ENCODE measurements at places on chromosomes 4 and X.

- no peak for DNase-seq
Observed at GRCh38 chrX:145729635-145730034, 88.0 kb upstream of the SLITRK2 start.

DNA sequence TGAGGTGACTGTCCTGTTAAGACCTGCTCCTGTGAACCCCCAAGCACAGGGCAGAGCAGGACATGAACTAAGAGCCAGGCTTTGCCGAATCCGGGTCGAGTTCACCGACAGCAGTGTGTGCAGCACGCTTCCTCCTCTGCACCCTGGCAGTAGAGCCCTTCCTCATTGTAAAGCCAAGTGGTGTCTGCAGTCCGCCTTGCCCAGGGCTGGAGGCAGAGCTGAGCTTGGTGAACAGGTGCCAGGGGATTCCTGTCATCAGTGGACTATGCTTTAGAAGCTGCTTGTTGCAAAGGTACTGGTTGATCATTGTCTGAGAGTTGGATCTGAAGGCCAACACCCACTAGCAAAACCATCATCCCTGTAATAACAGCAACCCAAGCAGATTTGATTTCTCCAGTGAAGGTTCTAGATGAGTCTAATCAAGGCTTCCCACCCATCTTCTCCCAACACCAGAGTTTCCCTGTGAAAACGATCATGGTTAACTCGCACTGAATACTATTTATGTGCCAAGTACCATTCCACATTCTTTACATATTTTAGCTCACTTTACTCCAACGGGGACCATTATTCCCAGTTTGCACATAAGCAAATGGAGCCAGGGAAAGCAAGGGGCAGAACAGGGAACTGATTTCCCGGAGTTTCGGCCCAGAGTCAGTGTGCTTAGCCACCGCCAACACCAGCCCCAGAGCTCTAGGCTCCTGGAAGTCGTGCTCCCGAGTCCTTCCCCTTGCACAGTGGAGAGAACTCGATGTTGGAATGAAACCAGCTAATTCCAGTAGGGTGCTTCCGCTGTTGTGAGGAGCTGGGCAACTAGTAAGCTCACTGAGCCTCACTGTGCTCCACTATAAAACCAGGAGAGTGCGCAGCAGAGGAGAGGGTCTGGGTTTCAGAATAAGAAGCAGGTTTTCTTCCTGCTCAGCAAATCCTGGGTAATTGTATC lies 1.4 kb upstream of the SLC34A2 start:
- no peak for DNase-seq

GRCh38 chr4:145493166-145493565 lies 11.5 kb downstream of the SMAD1 start:
- no peak for DNase-seq

DNA sequence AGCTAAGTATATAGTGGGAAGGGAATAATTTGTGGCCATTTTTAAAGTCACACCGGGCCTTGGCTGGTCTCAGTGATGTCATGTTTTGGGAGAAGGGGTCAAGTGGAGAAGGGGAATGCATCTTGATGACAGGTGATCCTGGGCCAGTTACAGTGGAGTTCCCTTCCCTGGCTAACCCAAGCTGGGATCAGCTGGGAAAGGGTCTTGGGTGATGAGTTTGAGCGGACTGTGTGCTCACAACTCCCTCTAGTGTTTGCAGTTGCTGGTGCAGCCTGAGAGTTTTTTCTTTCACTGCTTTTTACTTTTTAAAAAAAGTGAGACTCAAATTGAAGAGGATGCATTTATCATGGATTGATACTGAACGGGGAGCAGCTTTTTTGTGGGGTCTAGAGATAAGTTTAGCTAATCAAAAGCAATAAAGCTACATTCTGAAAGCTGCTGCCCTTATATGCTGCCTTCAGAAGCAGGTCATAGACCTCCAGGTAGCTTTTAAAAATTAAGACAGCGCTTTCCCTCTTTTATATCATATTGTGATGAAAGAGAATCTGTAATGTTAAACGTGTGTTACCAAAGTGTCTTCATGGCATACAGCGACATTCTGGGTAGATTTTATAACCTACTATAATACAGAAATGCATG lies 164.7 kb downstream of the DCLK2 start:
- DNase-seq: peak; percentile 8

GRCh38 chr4:140116442-140117104 lies 37.4 kb downstream of the MAML3 start:
- DNase-seq: peak; percentile 36

DNA sequence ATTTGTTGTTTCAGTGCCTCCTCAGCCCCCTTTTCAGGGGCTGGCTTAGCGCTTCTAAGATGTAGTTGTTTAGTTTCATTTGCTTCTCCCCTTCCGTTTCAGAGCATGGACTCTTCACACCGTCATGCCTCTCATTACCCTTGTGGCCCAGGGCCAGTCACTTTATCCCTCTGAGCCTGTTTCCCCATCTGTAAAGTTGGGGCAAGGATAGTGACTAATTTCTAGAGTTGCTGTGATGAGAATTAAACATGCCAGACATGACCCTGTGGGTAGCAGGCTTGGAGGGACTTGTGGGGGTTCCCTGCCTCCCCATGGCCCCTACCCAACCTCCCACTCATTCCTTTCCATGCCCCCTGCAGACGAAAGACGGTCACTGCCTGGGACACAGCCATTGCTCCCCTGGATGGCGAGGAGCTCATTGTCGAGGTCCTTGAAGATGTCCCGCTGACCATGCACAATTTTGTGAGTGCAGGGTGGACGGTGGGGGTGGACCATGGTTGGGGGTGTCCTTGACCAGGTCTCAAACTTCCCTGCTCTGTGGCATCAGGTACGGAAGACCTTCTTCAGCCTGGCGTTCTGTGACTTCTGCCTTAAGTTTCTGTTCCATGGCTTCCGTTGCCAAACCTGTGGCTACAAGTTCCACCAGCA lies 3.6 kb downstream of the ARAF start:
- DNase-seq: no peak

- no peak for DNase-seq
Observed at GRCh38 chr4:38615847-38616246, 48.2 kb upstream of the KLF3 start.

DNA sequence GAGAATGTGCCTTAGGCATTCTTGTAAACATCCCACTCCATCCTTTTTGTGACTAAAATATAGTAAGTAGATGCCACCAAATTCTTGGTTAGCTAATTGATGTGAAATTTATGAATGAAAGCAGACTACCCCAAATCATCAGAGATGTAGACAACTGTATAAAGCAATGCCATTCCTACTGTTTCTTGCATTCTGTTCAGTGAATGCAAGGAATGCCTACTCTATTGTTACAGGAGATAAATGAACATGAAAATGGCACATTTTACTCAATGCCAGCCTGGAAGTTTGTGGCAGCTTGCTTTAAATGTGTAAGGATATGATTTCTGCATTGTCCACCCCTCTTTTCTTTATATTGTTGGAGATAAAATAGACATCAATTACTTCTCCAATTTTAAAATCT lies 317.9 kb downstream of the LDB2 start:
- DNase-seq: no peak

- no peak for DNase-seq
Observed at GRCh38 chr4:183205709-183206108, 106.7 kb downstream of the WWC2 start.

DNA sequence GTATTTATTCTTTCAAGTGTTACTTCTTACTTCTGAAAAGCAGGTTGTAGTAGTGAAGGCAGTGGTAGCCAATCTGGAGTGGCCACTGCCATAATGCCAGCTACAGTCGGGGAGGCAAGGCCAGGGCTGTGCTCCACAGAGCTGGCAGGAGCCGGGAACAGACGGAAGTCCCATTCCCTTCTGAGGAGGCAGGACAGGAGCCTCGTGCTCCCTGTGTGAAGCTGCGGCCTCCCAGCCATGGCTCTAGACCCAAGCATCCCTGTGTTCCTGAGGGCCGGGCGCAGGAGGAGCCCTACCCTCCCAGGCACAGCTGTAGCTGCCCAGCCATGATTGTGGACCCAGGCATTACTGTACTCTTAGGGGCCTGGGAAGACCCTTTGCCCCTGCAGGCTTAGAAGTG lies 461.8 kb downstream of the ADGRL3 start:
- no peak for DNase-seq

GRCh38 chr4:155608225-155608885 lies 58.3 kb upstream of the GUCY1A1 start:
- no peak for DNase-seq

- no peak for DNase-seq
Observed at GRCh38 chrX:11351375-11352295, 58.4 kb downstream of the AMELX start.

DNA sequence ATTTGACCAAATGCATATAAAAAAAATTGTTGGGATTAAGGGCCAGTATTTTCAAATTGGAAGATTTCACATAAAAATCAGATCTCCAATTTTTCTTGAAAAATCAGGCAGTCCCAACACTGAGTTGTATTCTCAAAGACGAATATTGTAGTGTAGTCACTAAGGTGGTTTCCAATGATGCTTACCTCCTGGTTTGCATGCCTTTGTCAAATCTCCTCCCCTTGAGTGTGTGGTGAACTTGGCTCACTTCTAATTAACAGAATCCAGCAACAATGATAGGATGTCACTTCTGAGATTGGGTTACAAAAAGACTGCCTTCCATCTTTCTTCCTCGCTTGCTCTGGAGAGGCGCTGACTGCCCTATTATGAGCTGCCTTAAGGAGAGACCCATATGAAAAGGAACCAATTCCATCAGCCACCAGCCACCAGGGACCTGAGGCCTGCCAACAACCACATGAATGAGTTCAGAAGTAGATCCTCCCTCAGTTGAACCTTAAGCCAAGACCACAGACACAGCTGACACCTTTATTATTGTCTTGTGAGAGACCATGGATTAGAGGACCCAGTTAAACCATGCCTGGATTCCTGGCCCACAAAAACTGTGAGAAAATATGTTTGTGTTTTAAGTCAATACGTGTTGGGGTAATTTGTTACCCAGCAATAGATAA lies 31.2 kb upstream of the TSPAN5 start:
- no peak for DNase-seq

- no peak for DNase-seq
Observed at GRCh38 chr4:105102016-105102415, 44.7 kb upstream of the TET2 start.

GRCh38 chr4:169383724-169384123 lies 113.0 kb upstream of the SH3RF1 start:
- no peak for DNase-seq

DNA sequence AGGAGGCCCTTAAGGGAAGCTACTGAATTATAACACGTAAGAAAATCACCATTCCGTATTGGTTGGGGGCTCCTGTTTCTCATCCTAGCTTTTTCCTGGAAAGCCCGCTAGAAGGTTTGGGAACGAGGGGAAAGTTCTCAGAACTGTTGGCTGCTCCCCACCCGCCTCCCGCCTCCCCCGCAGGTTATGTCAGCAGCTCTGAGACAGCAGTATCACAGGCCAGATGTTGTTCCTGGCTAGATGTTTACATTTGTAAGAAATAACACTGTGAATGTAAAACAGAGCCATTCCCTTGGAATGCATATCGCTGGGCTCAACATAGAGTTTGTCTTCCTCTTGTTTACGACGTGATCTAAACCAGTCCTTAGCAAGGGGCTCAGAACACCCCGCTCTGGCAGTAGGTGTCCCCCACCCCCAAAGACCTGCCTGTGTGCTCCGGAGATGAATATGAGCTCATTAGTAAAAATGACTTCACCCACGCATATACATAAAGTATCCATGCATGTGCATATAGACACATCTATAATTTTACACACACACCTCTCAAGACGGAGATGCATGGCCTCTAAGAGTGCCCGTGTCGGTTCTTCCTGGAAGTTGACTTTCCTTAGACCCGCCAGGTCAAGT lies 6.9 kb upstream of the MSANTD1 start:
- DNase-seq: no peak

DNA sequence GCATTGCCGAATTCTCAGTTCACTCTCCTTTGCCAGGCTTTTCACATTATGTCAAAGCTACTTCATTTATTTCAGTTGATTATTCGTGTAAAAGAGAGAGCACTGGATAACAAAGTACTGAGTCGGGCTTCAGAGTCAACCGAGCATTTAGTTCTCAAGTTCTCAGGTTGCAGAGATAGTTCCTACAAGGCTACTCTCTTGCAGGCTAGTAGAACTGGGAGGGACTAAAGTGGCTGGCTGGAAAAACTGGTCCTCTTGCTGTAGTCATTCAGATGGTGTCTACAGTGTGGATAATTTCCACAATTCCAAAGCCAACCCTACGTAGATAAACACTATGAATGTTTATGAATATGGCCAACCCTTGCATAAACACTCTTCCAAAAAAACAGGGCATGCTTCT lies 4.6 kb upstream of the CCNG2 start:
- no peak for DNase-seq

DNA sequence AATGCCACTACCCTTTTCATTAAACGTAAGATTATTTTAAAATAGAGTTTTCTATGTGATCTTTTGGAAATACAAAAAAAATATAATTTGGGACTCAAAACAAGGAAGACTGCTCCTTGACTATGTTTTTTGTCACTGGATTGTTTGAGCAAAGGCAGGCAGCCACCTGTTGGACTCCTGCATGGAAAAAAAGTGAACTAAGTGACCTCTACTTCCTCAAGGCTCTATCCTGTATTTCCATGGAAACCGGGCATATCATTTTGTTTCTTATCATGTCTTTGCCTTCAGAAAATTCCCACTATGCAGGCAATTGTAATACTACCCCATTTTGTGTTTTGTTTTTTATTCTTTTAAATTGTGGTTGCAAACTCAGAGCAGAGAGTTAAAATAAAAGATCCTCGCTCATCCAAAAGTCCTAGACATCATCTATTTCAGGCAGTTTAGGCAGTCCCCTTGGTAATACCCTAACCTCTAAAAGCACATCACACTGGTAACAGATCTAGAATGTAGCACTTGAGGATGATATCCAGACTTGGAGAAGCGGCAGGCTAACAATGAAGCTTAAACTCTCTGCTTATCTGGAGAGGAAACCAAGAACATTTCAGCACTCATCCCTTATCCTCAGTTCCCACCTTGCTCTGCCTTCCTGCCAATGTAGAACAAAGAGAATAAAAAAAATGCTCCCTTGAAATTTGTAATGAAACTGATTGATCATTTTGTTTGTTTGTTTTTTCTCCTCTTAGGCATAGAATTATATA lies 165.7 kb downstream of the BANK1 start:
- no peak for DNase-seq

DNA sequence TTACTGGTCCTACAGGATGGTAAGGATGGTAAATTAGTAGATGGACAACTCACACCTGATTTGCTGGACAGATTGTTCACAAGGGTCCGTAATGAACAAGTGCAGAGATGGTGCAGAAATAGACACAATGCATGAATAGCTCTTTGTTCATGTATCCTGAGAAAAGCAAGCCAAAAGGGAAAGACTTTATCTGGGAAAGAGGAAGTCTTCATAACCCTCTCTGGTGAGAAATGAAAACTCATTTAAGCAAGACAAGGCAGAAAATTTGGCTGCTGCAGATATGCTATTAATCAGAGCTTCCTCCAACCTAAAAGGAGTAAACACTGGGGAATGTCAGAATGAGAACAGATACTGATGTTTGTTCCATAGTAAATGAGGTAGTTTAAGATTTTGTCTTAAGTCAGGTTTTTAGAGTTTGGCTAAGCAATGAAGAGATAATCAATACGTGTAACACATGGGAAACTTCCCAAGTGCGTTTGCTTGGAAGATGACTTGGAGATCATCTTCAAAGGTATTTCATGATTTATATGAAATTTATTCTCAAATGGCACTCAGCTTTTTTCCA lies 152.4 kb upstream of the BMPR1B start:
- DNase-seq: no peak

All from GDM1 (cell line).